ENCODE measurements at places on chromosomes 13 and 19.
A peak's percentile ranks its signal among the peaks of the same experiment; 100 is the strongest.

DNA sequence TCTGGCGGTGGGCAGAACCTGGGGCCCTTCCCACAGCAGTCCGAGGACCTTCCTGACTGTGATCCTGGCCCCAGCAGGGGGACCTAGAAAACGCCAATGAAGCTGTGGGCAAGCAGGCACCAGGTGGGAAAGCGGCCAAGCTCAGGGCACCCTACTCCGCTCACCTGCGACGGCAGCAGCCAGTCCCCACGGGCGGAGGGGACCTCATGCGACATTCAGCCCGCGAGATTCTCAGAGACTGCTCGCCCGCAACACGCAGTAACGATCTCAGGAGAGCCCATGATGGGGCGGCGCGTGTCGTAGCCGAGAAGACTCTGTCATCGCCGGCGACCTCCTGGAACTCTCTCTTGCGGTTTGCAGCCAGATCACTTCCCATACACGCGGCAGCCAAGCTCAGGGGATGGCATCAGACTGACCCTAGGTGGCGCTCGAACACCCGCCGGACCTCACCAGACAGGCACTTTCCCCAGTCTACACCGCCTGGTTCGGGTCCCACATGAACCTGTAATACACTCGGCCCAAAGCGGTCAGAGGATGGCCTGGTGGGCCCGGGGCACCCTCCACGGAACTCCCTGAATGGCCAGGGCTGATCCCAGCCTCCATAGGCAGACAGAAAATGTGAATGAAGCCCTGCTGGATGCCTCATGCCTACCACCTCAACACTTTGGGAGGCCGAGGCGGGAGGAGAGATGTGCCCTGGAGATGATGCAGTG lies 26.5 kb downstream of the MAN2B1 start:
- peak; percentile 30 for DNase-seq

DNA sequence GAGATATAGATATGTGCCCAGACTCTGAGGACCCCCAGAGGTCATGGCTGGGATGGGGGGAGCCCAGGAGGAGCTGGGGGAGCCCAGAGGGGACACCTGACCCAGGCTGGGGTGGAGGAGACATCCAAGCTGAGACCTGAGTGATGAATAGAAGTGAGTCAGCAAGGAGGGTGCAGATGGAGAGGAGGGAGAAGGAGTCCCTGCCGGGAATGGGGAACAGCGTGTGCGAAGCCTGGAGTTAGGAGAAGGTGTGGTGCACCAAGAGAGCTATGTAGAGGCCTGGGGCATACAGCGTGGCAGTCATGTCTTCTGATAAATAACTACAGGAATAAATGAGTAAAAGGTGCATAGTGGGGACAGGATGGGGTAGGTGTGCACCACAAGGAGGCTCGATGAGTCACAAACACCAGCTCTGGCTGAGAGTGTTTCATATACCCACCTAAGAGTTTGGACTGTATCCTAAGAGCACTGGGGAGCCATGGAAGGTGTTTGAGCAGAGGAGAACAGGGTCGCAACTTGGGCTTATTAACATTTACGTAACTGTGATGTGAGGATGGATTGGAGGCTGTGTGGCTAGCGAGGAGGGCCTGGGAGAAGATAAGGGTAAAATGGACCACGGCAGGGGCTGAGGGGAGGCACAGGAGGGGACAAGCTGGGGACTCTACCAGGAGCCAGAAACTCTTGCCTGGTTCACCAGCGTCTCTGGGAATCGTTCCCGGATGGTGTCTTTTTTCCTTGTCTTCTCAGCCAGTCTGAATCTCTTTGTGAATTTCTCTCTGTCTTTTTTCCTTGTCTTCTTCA lies 1.4 kb downstream of the CEACAM18 start:
- no peak for DNase-seq

- no peak for DNase-seq
Measured at GRCh38 chr13:96797136-96797535, 197.1 kb downstream of the OXGR1 start.

DNA sequence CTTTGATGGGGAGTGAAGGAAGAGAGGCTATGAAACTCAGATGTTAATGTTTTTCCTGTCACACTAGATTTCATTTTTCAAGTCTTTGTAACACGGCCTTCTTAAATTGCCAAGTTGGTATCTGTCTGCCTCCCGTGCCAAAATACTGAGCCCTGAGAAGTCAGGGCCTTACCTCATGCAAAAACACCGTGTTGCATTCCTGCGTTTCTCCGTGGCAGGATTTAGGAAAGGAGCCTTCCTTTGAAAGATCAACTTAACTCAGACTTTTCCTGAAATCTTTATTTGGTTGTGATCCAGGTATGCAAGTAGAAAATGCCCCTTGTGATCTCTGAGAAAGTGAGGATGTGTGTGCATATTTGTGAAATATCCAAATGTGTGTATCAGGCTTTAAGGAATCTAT lies 1291.0 kb upstream of the SLC10A2 start:
- no peak for DNase-seq

DNA sequence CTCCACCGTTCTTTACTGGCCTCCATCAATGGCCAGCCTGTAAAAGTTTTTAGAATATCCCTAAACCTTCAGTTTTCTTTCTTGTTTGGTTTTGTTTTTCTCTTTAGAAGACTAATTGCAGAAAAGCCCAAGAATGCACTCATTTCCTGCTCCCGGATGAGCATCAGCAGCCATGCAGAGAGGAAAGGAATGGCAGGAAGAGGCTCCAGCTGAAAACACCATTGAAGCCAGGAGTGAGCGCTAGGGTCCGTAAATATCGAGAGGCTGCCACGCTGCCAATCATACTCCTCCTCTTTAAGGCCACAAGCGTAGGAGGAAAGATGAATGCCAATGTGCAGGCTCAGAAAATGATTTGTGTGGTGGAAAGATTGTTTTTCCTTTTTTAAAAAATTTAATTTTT lies 57.4 kb upstream of the UBE2L5 start:
- DNase-seq: no peak

DNA sequence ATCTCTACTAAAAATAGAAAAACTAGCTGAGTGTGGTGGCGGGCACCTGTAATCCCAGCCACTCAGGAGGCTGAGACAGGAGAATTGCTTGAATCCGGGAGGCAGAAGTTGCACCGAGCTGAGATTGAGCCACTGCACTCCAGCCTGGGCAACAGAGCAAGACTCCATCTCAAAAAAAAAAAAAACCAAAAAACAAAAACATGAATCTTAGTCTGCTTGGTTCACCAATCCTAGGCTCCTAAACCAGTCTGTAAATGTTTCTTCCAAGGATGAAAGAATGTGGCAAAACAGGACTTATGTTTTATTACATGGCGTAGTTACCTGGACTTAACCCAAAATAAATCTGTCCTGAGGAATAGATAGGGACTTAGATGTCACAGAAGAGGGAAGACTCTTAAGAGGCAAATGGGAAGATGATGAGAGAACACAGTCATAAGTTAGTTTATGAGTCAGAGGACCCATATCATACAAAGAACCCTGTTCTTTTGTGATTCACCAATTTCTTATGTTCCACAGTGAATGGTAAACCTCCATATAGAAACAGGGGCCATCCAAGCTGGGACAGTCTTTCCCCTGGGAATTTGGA lies 6.9 kb upstream of the FBXL3 start:
- DNase-seq: no peak

- DNase-seq: no peak
Measured at GRCh38 chr19:50401605-50402450, 16.9 kb upstream of the SPIB start.

GRCh38 chr13:66887088-66887487 lies 343.0 kb downstream of the PCDH9 start:
- DNase-seq: peak; percentile 45

DNA sequence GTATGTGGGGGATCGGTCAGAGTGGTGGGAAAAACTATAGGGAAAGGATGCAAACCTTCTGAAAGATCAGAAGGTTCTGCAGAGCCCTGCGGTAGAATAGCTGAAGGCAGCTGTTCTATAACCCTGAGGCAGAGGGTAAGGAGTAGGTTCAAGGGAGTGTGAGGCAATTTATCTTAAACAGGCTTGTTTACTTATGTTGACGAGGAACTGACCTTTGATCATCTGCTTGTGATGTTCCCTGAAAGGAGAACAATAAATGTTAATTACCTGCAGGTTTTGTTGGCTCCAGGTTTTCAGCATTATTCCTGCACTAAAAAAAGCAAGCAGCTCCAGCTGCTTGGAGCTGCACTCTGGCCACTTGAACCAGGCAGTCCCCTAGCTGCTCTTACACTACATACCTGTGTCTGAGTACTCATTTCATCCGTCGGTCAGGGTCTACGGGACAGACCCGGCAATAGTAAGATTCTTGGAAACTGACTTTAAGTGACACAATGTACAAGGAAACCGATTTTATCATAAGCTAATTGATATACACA lies 202.1 kb downstream of the TBC1D4 start:
- DNase-seq: no peak

- DNase-seq: peak; percentile 26
Measured at GRCh38 chr19:55442372-55442961, 633 bp downstream of the SHISA7 start.

DNA sequence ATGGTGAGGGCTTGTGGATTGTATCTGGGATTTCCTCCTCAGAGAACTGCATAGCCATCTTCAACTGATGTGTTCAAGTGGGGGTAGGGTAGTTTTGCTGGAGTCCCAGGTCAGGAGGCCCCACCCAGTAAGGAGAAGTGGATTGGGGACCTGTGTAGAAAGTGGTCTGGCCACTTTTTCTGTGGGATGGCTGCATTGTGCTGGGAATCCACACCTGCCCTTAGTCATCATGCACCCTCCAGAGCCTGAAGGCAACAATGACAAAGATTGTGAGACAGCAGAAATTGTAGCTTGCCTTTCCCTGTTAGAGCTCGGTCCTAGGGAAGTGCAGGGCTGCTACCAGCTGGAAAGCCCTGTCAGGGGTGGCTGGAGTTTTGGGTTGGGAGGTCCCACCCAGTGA lies 255.4 kb downstream of the NDFIP2 start:
- no peak for DNase-seq

DNA sequence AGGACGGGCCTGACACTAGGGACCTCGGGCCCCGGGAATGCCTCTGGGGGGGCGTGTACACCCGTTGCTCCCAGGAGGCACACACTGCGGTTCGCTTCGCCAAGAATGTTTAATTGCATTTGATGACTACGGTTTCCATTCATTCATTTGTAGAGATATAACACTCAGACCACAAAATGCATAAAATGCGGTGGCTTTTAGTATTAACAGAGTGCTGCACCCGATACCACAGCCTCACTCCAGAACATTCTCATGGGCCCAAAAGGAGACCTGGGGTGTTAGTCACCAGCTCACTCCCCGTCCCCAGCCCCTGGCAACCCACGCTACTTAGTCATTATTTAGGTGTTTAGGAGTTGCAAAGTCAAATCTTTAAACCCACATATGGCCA lies 21.8 kb downstream of the HCN2 start:
- DNase-seq: no peak

- DNase-seq: no peak
Measured at GRCh38 chr13:35874704-35875103, 256.5 kb downstream of the DCLK1 start.

DNA sequence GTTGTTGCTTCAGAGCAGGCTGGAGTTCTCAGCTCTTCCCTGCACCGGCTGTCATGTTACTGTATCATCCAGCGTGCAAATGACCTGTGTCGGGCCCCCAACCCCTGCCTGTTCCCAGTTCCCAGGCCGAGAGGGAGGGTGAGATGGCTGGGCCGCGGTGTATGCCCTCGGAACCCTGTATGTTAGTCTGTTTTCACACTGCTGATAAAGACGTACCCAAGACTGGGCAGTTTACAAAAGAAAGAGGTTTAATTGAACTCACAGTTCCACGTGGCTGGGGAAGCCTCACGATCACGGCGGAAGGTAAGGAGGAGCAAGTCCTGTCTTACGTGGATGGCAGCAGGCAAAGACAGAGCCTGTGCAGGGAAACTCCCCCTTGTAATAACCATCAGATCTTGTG lies 10.9 kb downstream of the TMEM255B start:
- DNase-seq: no peak

GRCh38 chr19:10839114-10840050 lies 3.4 kb upstream of the TMED1 start:
- no peak for DNase-seq
